ENCODE measurements at places on chromosomes 13 and 19. TPM values are rescaled to one million over a fixed set of nuclear protein-coding genes. Genes with fewer than 3 reads are reported as not detected.

The PTPRH gene
- total RNA-seq, result 0.22 TPM

The ZNF534 gene
- not detected for total RNA-seq

The KATNAL1 gene
- total RNA-seq, result 13.0 TPM

The MUC16 gene
- total RNA-seq, result 34.2 TPM

The TPM4 gene
- total RNA-seq, result 314 TPM

The GRIK5 gene
- not detected for total RNA-seq

The KHSRP gene
- 79.7 TPM for total RNA-seq

The CLC gene
- total RNA-seq, result not detected

The RETN gene
- total RNA-seq, result not detected

The OVOL3 gene
- not detected for total RNA-seq

The MAST1 gene
- under 0.01 TPM for total RNA-seq

The PSG3 gene
- not detected for total RNA-seq

The PINLYP gene
- total RNA-seq, result 11.0 TPM

The KLF1 gene
- not detected for total RNA-seq

The SERTM1 gene
- not detected for total RNA-seq

The LMTK3 gene
- total RNA-seq, result 2.1 TPM

The ZNF284 gene
- 5.1 TPM for total RNA-seq

The SIGLEC5 gene
- total RNA-seq, result 1.2 TPM

The CGB3 gene
- total RNA-seq, result not detected

The SIAH3 gene
- total RNA-seq, result not detected

The FGF21 gene
- not detected for total RNA-seq

The SBK3 gene
- not detected for total RNA-seq

The FBXO17 gene
- total RNA-seq, result 11.8 TPM

The LGI4 gene
- 1.2 TPM for total RNA-seq

The IGFL1 gene
- total RNA-seq, result not detected

All from placental epithelial cell (primary cell).